Activated T-helper 2 cell treated with anti-CD3 and anti-CD28 coated beads, Interferon-gamma antibody, Interleukin-2, Interleukin-4, amounts not matched to agents 10 μg/mL and 5 μg/mL and 100 μg/mL, durations not matched to agents 14 hours and 24 hours and 36 hours (primary cell): ENCODE measurements at places on chromosomes 1 and 21. TPM values are rescaled to one million over a fixed set of nuclear protein-coding genes. Genes with fewer than 3 reads are reported as not detected.

Gene AGT
- not detected in 2 replicates for total RNA-seq

Gene SH2D1B
- 0.84 and 1.0 TPM in 2 replicates for total RNA-seq

GRCh38 chr21:28337315-28337714 lies 655.4 kb downstream of the LTN1 start:
- DNase-seq, result no peak

GRCh38 chr21:25313829-25314228 lies 293.5 kb downstream of the MRPL39 start:
- no peak for DNase-seq

Gene IGSF3
- 4.6 and 4.9 TPM in 2 replicates for total RNA-seq

Gene DYNLT5
- total RNA-seq, result not detected in 2 replicates
